ENCODE measurements at places on chromosomes 1 and 21.

DNA sequence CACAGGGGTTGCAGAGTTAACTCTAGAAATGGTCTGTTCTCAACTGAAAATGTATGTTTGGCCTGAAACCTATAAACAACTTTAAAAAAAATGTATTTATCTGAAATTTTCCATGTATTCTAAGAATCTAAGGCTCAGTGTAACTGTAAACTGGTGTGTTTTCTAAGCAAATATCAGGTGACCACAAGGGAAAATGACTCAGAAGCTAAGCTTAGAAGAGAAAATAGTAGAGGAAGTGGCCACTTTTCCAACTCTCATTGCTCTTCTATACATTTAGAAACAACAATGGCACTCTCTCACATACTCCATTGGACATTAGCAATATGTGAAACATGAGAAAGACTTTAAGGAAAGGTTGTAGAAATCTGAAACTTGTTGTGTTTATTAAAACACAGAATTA is 7.5 kb downstream of the TNFSF18 start:
- peak; percentile 40 for DNase-seq

GRCh38 chr1:39818482-39818881 is 29.8 kb upstream of the BMP8B start:
- DNase-seq: no peak

DNA sequence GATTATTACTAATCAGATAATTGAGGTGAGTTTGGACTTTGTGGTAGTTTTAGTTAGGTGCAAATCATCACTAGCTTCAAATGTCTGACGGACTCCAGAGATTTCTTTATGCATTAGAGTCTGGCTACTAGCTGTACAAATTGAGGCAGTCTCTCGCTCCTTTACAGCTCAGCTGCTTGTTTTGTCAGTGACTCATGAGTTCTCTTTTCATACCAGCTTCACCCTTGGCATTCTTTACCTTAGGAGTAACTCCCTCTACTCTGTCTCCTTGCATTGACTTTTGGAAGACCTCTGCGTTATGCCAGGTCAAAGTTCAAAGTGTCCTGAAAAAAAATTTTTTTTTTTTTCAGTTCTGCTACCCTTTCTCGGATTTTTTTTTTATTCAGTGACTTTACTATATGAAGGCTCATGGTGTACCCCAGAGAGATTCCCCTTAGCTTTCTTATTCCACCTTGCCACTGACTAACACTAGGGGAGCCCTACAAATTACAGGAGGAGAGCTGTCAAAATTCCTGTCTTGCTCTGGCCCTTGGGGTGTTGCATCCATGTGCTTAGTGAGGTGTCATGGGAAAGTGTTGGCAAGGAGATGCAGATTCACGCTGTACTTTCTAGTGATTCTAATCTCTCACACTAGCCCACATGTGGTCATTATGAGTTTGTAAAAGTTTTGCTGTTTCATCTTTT is 576.6 kb downstream of the ADGRL2 start:
- peak; percentile 42 for DNase-seq

DNA sequence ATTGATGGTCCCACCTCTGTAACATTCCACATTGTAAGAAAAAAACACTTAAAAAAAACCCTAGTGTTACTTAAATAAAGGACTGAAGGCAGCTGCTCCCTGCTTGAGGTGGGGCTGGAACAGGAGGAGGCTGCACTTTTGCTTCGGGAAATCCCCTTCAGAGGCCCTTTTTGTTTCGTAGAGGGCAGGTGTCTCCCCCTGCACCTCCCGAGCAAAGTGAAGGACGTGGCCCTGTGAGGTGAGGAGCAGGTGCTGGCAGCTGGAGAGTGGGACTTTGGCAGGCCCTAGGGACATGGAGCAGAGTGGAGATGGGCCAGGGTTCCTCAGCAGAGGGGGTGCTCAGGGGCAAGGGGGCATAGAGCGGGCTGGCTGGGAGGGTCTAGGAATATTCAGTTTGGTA is 33.4 kb upstream of the WNT4 start:
- DNase-seq: no peak

DNA sequence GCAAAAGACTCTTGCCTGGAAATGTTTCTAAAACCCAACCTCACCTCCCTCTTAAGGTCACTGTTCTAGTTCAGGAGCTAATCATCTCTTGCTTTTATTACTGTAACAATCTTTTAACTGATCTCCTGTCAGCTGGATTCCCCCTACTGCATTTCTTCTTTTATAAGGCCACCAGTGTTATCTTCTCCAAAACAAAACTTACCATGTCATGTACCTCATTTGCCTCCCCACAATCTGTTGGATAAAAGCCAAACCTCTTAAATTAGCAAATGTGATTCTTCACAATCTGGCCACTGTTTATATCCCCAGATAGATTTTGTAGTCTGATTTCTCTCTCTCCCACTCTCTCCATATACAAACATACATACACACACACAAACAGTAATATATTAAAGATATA is 143.3 kb downstream of the DENND1B start:
- no peak for DNase-seq

DNA sequence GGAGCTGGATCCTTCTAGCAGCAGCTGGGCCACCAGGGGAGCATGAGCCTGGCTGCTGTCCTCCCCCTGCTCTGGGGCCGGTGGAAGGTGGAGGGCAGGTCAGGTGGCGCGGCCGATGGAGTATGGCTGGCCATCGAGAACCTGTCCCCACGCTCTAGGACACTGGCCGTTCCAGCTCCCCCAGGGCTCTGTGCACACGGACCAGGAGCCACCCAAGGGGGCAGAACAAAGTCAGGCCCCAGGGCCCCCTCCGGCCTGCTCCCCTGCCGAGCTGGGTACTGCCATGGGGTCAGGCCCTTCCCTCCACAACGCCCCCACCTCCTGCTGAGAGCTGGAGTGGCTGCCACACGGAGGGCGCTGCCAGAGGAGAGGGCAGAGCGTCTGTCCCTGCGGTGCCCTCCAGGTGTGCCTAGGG is 4.5 kb upstream of the PLCH2 start:
- DNase-seq: no peak

- no peak for DNase-seq
Measured at GRCh38 chr1:204909109-204909508, 38.4 kb downstream of the NFASC start.

DNA sequence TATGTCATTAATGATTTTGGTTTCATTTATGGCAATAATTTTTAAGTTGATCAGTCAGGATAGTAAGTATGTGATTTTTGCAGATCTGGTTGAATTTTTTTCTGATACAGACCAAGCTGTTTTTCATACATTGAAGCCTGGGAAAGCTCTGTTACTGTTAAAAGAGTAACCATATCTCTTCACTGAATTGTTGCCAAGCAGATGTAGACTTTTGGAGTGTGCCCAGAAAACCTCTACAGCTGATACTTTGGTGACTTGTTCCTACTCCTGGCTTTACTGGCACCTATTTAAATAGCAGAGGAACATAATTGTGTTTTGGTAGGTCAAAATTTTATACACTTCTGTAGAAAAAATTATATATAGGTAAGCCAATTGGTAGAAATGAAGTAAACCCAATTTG is 49.4 kb downstream of the NFIA start:
- DNase-seq: peak; percentile 47

DNA sequence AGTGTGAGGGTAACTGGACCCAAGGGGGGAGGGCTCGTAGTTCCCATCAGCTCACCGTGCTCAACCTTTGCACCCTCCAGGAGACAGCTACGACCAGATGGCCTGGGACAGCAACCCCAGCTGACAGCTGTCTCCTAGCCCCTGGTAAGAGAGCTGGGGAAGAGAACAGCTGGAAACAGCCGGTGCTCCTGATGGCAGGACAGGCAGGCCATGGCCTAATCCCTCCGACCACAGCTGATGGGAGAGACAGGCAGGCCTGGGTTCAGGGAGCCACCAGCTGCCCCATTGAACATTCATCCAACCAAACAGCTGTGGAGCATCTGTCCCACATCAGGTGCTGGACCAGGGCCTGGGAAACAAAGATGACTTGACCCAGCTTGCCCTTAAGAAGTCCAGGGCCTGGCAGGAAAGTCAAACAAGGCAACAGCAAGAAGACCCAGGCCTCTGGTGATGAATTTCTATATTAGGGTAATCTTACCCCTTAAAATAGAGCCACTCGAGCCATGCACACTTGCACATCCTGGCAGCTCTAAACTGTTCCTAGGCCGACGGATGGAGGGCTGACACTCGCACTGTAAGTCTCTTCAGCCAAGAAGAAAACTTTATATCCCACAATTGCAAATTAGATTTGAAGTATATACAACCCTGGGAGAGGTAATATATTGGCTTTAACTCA is 12.2 kb downstream of the OLFML2B start:
- no peak for DNase-seq

GRCh38 chr1:209516771-209517680 is 66.5 kb upstream of the CAMK1G start:
- no peak for DNase-seq

- peak; percentile 29 for DNase-seq
Measured at GRCh38 chr1:60866917-60867531, 215.3 kb upstream of the NFIA start.

DNA sequence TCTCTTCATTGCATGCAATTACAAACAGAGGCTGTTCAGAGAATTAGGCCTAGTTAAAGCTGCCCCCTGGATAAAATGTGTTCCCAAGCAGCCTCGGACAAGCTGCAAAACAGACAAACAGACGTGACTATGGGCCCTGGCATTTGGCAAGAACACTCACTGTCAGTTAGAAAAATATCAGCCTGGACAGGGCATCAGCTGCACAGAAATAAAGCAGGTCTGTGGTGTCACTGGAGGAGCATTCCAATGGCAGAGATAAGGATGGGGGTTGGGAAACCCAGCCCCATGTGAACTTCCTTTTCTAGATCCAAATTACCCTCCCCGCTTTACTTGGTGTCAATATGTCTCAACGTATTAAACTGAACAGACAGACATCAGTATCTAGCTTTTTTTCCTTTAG is 177.1 kb downstream of the GPATCH2 start:
- DNase-seq: no peak

- DNase-seq: no peak
Measured at GRCh38 chr21:45054927-45055612, 19.3 kb upstream of the ADARB1 start.

DNA sequence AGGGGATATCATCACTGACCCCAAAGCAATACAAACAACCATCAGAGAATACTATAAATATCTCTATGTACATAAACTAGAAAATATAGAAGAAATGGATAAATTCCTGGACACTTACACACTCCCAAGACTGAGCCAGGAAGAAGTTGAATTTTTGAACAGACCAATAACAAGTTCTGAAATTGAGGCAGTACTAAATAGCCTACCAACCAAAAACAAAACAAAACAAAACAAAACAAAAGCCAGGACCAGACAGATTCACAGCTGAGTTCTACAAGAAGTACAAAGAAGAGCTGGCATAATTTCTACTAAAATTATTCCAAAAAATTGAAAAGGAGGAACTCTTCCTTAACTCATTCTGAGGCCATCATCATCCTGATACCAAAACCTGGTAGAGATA is 18.5 kb downstream of the CD84 start:
- DNase-seq: no peak

GRCh38 chr1:195831789-195832188 is 776.5 kb downstream of the KCNT2 start:
- no peak for DNase-seq

- DNase-seq: no peak
Measured at GRCh38 chr1:41822866-41823265, 95.9 kb downstream of the HIVEP3 start.

GRCh38 chr21:33775100-33775828 is 133.0 kb downstream of the ITSN1 start:
- DNase-seq: no peak

DNA sequence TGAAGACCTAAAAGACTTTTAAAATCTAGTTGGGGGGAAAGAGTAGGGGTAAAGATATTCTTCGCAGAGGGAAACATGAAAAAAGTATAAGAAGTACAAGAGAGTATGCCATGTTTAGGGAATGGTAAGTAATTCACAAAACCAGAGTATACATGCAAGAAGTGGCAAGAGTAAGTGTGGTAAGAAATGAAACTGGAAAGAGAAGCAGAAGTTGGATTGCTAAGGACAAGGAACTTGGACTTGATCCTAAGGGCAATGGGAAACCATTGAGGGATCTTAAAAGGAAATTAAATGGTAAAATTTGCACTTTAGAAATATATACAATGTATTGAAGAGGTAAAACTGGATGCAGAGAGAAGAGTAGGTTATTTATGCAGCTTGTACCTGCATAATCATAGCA is 9.2 kb upstream of the ZNF644 start:
- no peak for DNase-seq

DNA sequence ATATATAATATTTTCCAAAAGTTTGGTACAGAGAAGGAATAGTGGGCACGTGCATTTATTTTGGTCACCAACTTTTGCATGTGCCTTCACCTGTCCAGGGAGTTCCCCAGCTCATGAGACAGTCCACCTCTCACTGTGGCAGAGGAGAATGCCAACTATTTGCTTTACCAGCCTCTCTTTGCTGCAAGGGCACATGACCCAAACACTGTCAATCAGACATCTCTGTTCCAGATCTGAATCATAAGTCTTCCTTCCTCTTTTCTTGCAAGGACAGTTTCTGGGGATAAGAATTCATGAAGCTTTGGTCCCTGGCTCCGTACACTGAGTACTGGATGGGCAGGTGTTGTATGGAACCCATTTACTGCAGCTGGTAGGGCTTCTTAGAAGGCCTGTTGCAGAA is 38.6 kb downstream of the C1orf87 start:
- no peak for DNase-seq

DNA sequence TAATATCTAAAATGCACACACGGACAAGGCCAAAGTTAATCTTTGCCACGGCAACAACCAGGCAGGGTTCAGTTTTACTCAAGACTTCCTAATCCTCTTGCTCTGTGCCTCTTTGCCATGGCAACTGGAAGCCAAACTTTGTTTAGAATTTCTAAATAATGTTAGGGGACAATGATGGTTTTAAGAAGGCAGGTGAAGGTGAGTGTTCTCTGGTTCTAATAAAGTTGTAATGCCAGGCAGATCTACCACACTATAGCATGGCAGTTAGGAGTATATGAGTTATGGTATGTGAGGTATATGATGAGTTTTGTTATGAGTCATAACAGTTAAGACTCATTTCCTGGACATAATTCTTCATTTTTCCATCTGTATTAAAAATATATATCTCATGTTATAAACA is 2.7 kb downstream of the PTPRC start:
- no peak for DNase-seq

DNA sequence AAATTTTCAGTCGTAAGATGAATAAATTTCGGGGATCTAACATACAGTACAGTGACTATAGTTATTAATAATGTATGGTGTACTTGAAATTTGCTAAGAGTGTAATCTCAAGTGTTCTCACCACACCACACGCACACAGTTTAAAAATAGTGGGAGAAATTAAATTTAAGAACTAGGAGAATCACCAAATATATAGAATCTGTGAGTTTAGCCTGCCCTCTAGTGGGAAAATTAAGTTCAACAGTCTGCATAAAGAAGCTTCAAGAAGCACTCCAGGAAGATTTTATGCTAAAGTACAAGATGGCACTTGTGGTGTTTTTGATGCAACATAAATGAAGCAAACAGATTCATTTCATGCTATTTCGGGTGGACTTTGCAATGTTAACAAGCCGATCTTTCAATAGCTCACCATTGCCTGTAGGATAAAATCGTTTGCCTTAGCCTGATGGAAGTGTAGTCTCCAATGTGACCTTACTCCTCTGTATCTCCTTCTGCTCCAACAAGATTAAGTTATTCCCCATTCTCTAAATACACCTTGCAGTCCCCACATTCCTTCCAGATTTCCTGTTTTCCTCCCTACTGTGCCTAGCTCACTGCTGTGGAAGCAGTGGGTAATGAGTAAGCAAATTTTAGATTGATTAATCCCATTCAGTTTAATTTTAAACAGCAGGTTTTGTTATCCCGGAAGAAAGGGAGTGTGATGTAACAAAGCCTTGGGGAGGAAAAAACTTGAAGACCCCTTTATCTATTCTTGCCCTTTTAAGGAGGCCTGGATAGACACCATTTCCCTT is 8.7 kb upstream of the PIK3C2B start:
- DNase-seq: peak; percentile 58

- DNase-seq: no peak
Measured at GRCh38 chr1:220726634-220727033, 21.5 kb upstream of the MTARC2 start.

All from fibroblast of gingiva (primary cell).